Esophagus squamous epithelium (tissue), 5 donors: ENCODE measurements at places on chromosomes 3 and 15. TPM values are rescaled to one million over a fixed set of nuclear protein-coding genes. Genes with fewer than 3 reads are reported as not detected.

Gene HTR3E
- not detected for total RNA-seq

GRCh38 chr3:151599103-151599672 is 134.5 kb upstream of the AADACL2 start:
- H3K4me1 ChIP-seq = no peaks in the 10 kb centered on the region
- H3K36me3 ChIP-seq = no peaks in the 10 kb centered on the region
- DNase-seq = no peak
- H3K27me3 ChIP-seq = no peaks in the 10 kb centered on the region
- no peak overlapping the region for H3K27ac ChIP-seq

DNA sequence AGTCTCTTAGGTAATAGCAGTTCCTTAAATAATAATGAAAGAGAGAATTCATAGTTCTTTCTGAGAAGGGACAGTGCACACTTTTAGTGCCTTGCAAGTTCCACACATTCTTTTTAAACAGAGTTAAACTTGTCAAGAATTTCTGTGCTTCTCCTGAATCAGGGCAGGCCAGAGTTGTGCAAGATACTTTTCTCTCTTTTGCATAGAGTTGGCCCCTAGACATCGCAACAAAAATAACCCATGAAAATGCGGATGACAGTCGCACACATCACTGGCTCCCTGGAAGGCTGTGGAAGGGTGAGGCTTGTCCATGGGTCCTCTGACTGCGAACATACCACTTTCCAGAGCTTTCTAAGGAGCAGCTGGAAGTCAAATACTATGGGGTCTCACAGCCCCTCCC is 40.1 kb downstream of the FBLN2 start:
- H3K4me1 ChIP-seq = no peaks in the 10 kb centered on the region
- H3K27me3 ChIP-seq = no peaks in the 10 kb centered on the region
- no peaks in the 10 kb centered on the region for H3K36me3 ChIP-seq
- H3K27ac ChIP-seq = no peak overlapping the region

- no peak overlapping the region for H3K27ac ChIP-seq
- H3K4me1 ChIP-seq = no peaks in the 10 kb centered on the region
- no peaks in the 10 kb centered on the region for H3K36me3 ChIP-seq
- no peaks in the 10 kb centered on the region for H3K27me3 ChIP-seq
- no peak overlapping the region for H3K4me3 ChIP-seq
Observed at GRCh38 chr3:155611456-155611855, 133.4 kb downstream of the PLCH1 start.

Gene IL16
- 5.5 TPM for total RNA-seq

Gene TMEM212
- total RNA-seq = not detected

GRCh38 chr15:78007211-78007931 is 70.1 kb downstream of the TBC1D2B start:
- DNase-seq = no peak
- H3K27me3 ChIP-seq = no peaks in the 10 kb centered on the region
- no peaks in the 10 kb centered on the region for H3K4me1 ChIP-seq
- peaks cover 31% of the 10 kb centered on the region for H3K36me3 ChIP-seq

GRCh38 chr3:154981201-154981600 is 98.9 kb upstream of the MME start:
- no peaks in the 10 kb centered on the region for H3K4me1 ChIP-seq
- no peaks in the 10 kb centered on the region for H3K27me3 ChIP-seq
- H3K36me3 ChIP-seq = no peaks in the 10 kb centered on the region
- no peak overlapping the region for H3K27ac ChIP-seq

GRCh38 chr3:157074490-157074889 is 85.5 kb downstream of the CCNL1 start:
- H3K36me3 ChIP-seq = no peaks in the 10 kb centered on the region
- no peak overlapping the region for H3K4me3 ChIP-seq
- no peak overlapping the region for H3K27ac ChIP-seq
- peaks cover 8% of the 10 kb centered on the region for H3K4me1 ChIP-seq

- DNase-seq = no peak
- H3K4me3 ChIP-seq = no peak overlapping the region
- no peak overlapping the region for H3K27ac ChIP-seq
- no peaks in the 10 kb centered on the region for H3K4me1 ChIP-seq
- no peaks in the 10 kb centered on the region for H3K27me3 ChIP-seq
- no peaks in the 10 kb centered on the region for H3K36me3 ChIP-seq
Observed at GRCh38 chr15:77720655-77721054, 87.9 kb upstream of the LINGO1 start.

DNA sequence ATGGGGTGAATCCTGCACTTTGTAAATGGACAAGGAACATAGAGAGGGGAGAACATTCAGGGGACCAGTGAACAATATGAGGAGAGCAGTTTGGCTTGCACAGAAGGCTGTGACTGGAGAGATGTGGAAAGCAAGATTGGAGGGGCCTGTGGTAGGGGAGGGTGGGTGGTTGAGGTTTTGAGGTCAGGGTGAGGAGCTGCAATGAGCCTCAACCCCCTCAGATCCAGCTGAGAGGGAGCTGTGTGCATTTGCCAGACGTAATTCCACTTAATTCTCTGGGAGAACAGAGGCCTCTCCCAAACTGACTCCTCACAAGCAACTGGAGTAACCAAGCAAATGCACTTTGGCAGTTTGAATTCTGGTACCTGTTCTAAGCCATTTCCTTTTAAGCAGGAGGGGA is 253.1 kb upstream of the TRIM42 start:
- H3K4me1 ChIP-seq = no peaks in the 10 kb centered on the region
- DNase-seq = no peak
- H3K27ac ChIP-seq = no peak overlapping the region
- no peak overlapping the region for H3K4me3 ChIP-seq
- no peaks in the 10 kb centered on the region for H3K36me3 ChIP-seq

- peaks cover 7% of the 10 kb centered on the region for H3K4me1 ChIP-seq
- no peaks in the 10 kb centered on the region for H3K27me3 ChIP-seq
- no peak overlapping the region for H3K4me3 ChIP-seq
- H3K36me3 ChIP-seq = peaks cover 95% of the 10 kb centered on the region
- no peak for DNase-seq
- peak overlapping the region; percentile 50 for H3K27ac ChIP-seq
Observed at GRCh38 chr15:41291065-41291631, 41.2 kb downstream of the OIP5 start.

DNA sequence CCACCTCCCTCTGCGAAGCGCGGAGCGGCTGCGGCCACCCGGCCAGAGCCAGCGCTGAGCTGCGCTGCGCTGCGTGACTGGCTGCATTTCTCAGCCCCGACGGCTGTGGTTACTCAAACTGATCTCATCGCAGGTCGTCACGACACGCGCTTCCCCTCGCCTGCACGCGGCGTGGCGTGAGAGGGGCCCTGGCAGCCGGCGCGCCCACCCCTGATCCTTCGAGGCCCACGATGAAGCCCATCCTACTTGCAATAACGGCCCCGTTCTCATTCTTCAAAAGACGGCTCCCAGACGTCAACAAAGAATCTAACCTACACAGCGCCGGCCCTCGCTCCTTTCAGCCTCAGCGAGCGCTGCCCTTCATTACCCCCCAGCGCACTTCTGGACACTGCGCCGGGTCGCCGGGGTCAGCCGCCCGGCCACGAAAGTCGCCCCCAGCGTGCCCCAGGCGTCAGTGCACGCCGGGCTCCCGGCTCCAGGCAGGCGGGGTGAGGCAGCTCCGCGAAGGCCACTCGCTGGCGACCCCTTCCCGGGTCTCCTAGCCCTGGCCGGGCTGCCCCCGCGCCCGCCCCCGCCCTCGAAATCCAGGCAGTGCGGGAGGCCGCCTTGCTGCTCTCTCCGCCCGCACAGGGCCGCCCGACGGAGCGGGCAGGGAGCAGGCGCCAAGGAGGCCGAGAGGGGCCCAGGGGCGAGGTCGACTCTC is 9.9 kb upstream of the LEKR1 start:
- no peaks in the 10 kb centered on the region for H3K27me3 ChIP-seq
- peak overlapping the region; percentile 78 for H3K4me3 ChIP-seq
- no peaks in the 10 kb centered on the region for H3K36me3 ChIP-seq
